Activated CD4-positive, alpha-beta T cell treated with anti-CD3 and anti-CD28 coated beads, Interleukin-2, Interleukin-6, amounts not matched to agents 100 ng/mL and 50 ng/mL, durations not matched to agents 16 hours and 8 hours (primary cell): ENCODE measurements at places on chromosomes 1 and 21.
A peak's percentile ranks its signal among the peaks of the same experiment; 100 is the strongest.

- peak; percentile 86 for DNase-seq
Observed at GRCh38 chr1:11650331-11650991, 3.8 kb downstream of the FBXO2 start.

DNA sequence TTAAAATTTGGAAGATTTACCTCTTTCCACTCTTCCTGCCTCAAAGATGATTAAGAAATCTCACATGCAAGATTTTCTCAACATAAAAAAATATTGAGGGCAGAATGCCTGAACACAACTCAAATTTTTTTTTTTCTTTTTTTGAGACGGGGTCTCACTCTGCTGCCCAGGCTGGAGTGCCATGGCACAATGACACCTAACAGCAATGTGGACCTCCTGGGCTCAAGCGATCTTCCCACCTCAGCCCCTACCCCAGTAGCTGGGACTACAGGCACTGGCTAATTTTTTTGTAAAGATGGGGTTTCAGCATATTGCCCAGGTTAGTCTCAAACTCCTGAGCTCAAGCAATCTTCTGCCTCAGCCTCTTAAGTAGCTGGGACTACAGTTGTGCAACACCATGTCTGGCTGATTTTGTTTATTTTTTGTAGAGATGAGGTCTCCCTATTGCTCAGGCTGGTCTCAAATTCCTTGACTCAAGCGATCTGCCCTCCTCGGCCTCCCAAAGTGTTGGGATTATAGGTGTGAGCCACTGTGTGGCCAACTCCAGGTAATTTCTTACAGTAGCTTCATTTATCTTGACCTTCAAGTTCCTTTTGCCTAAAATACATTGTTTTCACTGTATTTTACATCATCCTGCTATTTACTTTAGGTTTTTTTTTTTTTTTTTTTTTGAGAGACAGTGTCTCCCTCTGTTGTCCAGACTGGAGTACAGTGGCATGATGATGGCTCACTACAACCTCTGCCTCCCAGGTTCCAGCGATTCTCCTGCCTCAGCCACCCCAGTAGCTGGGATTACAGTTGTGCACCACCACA is 10.4 kb downstream of the NUCKS1 start:
- DNase-seq: no peak

DNA sequence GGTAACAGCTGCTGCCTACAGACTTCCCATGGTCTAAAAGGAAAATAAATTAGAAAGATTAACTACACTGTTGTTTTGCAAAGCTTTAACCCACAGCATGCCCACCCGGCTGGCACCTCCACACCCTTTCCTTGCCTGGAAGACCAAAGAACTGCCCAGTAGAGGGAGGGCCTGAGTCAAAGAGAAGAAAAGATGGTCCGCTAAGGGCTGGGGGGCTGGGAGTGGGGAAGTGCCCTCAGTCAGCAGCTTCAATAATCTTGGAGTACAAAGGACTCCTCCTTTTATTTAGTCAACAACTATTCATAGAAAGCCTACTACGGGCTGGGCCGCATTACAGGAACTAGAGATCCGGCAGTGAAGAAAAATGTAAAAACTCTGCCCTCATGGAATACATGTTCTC is 40.6 kb downstream of the ERI3 start:
- DNase-seq: no peak

DNA sequence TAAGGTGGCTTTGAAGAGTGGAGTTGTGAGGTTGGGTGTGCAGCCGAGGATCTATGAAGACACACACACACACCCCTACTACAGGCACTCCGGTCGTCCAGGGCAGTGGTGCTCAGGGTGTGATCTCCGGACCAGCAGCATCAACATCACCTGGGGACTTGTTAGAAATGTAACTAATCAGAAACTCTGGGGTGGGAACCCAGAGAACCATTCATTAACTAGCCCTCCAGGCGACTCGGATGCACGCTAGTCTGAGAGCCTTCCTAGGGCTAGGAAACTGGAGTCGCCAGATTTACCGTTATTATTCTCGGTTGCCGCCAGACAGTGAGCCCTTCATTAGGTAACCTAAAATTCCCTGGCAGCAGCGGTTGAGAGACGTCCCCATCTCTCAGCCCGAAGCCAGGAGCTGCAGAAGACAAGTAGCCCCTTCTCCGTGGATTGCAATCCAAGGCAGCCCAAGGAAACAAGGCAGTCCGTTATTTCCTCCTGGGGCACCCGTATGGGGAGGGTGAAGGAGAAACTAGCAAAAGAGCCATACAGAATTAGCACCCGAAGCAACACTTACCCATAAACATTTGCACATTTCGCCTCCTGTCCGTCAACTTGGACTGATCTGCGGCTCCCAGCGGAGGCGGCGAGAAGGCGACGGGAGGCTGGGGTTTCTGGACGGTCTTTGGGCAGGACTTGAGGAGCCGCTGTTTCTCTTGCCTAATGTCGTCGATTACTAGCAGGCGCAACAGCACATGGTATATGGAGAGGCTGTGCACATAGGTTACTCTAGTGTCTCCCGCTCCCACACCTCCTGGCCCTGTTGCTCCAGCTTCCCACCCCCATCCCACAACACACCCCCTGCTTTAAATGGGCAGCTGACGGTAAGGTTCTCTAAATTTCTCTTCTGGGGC is 2.9 kb upstream of the CCN1 start:
- DNase-seq: peak; percentile 15

DNA sequence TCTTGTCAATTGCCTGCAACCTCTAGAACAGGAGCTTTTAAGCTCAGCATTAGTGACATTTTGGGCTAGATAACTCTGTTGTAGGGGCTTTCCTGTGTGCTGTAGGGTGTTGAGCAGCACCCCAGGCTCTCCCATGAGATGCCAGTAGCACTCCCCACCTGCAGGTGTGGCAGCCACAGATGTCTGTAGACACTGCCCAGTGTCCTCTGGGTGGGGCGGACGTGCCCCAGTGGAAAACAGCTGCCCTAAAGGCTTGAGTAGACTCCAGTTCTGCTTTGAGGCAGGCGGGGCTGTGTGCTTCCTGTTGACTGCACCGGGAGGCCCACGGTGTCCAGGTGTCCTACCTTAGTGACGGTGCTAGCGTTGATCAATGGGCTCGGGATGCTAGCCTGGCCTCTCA is 16.9 kb upstream of the PWP2 start:
- no peak for DNase-seq

GRCh38 chr1:7561331-7561921 is 209.7 kb upstream of the VAMP3 start:
- DNase-seq: peak; percentile 30

DNA sequence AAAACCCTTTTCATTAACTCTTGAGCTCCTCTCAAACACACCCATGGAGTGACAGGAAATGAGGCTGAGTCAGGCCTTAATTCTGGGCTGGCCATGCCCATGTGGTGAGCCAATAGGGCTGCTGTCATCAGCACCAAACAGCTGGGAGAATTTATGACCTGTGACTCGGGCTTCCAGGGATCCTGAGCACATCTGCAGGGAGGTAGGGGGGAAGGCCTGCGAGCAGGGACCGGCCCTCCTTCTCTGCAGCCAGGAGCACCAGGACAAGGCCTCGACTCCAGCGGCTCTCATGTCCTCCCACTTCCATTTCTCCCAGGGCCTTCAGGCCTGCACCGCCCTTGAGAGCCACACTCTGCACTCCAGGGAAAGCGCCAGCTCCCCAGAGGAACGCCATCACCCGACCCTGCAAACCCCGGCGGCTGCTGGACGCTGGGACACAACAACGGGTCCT is 14.6 kb downstream of the RIPK4 start:
- no peak for DNase-seq

- no peak for DNase-seq
Observed at GRCh38 chr1:245169376-245169775, 14.6 kb downstream of the KIF26B start.

DNA sequence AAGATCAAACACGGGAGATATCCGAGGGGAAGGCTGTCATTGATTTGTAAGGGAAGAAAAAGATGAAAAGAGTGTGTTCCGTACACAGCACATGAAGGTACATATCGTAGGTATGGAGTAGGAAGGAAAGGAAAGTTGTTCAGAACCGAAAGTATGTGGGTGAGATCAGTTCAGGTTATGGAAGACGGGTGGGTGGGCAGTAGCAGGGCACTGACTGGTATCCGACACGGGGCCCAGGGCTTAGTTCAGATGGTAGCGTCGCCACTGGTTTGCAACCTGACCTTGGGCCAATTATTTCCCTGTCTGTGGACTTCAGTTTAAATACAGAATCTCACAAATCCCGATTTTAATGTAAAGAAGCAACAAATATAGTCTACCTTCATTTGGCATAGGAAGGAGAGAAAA is 27.8 kb upstream of the A3GALT2 start:
- peak; percentile 32 for DNase-seq

- DNase-seq: no peak
Observed at GRCh38 chr1:168932539-168932938, 174.0 kb upstream of the ATP1B1 start.

DNA sequence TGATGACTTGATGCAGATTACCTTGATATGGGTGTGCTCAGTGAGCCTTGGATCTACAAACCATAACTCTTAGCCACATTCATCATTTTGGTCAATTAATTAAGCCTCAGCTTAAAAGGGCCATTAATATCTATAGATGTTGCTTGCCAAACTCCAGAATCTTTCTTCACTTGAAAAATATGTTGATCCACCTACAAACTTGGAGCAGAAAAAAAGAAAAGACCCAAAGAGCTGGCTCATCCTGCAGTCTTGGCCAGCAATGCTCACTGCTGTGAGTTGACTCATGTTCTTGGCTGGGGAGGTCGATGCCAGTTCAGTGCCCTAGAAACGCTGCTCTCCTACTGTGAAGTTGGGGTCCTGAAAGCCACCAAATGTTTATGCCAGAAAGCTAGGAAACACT is 75.4 kb downstream of the DPT start:
- no peak for DNase-seq

DNA sequence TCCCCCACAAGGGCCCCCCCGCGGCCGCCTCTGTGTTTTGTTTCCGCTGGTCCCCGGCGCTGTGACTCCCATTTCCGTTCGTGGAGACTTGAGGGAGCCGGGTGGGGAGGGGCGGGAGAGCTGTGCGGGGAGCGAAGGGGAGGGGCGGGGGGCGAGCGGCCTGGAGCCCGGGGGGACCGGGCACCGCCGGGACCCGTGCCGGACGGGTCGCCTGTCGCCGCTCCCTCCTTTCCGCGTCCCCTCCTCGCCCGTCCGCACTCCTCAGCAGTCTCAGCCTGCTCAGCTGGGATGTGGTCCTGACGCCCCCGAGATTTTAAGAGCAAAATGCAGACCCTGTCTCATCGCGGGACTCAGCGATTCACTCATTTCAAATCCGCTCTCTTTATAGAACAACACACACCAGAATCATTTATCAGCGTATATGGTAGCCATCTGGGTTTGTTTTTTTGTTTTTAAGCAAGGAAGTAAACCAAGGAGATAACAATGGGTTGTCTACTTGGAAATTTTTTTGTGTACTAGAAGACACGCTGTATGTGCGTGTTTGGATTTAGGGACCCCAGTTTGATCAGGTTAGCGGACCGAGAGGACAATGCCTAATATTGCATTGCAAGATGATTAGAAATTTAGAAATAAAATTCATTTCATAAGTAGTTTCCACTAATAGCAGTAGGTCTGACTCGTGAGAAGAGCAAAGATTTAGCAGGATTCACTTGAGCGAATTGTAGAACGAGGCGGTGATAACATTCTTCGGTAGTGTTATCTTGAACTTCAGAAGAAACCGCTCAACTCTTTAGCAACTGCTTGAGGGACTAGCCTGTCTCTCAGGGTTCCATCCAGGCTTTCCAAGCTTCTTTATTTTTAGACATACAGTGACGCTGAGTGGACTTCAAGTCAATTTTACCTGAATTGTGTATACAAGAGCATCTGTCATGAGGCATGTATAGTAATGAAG is 1.1 kb downstream of the GABPA start:
- peak; percentile 83 for DNase-seq

DNA sequence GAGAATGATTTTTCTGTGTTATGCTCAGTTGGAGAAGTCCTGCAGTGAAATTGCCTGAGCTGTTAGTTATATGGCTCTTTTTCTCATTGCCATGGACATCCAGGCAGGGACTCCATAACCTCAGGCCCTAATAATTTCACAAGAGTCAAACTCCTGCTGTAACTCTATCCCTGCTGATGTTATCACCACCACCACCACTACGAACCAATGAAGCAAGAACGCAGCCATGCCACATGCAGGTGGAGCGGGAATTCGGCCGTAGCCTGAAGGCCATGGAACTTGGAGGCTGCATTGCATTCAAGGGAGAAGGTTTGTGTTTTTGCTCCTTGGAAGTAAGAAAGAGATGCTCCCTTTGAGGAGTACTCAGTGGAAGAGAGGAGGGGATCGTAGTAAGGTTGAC is 16.8 kb upstream of the DLGAP3 start:
- no peak for DNase-seq

DNA sequence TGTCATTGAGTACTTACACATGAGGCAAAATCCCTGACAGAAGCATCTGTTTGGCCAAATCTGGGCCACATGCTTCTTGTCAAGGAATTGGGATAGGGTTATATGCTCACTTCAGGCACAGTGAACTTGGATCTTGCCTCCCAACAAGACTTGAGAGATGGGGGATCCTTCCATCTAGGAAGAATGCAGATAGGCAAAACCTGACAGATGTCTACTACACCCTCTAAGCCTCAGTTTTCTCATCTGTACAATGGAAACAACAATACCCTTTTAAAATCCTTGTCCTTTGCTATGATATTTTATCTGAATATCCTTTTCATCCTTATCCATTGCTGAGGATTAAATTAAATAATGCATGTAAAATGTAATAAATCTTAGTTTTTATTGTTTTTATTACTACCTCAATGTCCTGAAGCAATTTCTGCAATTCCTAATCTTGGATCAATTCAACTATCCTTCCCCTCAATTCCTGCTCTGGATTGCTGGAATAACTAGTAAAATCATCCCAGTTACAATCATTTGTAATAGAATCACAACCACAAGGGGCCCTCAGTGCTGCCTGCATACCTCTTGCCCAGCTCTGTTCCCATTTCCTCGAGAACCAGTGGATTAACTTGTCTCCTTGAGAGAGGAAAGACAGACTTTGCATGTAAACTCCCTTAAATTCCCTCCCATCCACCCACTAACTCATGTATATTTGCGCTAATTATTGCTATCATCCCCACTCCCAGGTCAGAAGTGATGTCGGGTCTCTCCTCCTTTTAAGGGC is 8.1 kb upstream of the XPR1 start:
- DNase-seq: no peak

DNA sequence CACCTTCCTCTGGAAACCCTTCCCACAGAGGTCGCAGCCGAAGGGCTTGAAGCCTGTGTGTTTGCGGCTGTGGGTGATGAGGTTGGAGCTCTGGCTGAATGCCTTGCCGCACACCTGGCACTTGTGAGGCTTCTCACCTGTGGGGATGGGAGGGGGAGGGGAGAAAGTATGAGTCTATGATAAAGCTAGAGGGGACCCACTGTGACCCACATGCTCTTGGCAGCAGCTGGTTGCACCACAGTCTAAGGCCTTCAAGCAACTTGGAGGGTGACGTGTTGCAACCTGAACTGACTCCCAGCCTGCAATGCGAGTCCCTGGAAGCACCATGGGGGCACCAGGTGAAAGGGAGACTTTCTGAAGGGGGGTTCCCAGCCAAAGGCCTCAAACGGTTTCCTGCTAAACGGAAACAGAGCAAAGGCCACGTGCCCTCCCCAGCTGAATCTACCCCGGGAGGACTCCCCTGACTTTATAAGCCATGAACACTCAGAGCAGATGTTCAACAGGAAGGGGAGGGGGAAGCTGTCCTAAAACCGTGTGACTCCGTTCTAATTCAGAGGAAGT is 10.6 kb downstream of the GFI1 start:
- DNase-seq: peak; percentile 72
